ENCODE measurements at places on chromosomes 2 and 18. TPM values are rescaled to one million over a fixed set of nuclear protein-coding genes. Genes with fewer than 3 reads are reported as not detected.

- H3K27me3 ChIP-seq = no peaks in the 10 kb centered on the region
- no peaks in the 10 kb centered on the region for H3K36me3 ChIP-seq
- peaks cover 14% of the 10 kb centered on the region for H3K4me1 ChIP-seq
- no peak overlapping the region for H3K27ac ChIP-seq
- DNase-seq = no peak
- no peak overlapping the region for H3K4me3 ChIP-seq
Observed at GRCh38 chr2:19774805-19775176, 127.0 kb downstream of the TTC32 start.

DNA sequence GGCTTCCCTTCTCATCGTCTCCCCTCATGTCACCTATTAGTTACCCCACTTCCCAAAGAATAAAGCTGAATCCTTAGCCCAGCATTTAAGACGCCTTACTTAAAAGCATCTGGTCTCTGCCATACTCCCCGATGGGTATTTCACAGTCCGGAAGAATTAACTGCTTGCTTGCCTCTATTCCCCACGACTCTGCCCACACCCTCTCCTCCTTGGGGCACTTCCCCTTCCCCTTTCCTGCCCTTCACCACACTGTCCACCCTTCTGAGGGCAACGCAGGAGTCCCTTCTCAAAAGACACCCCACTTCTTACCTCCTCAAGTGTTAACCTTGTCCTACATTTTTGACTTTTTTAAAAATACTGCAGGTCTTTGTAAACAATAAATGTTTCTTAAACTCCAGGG lies 60.1 kb upstream of the RMP24 start:
- no peak overlapping the region for H3K4me3 ChIP-seq
- no peaks in the 10 kb centered on the region for H3K36me3 ChIP-seq
- no peaks in the 10 kb centered on the region for H3K27me3 ChIP-seq
- DNase-seq = no peak
- no peak overlapping the region for H3K27ac ChIP-seq

The CABYR gene
- 0.61 TPM for polyA plus RNA-seq

The IL36A gene
- polyA plus RNA-seq = not detected

GRCh38 chr2:150620855-150621254 lies 133.4 kb upstream of the RND3 start:
- peaks cover 27% of the 10 kb centered on the region for H3K4me1 ChIP-seq
- H3K4me3 ChIP-seq = no peak overlapping the region
- H3K27ac ChIP-seq = peak overlapping the region; percentile 34
- H3K36me3 ChIP-seq = no peaks in the 10 kb centered on the region
- H3K27me3 ChIP-seq = no peaks in the 10 kb centered on the region

- H3K27me3 ChIP-seq = no peaks in the 10 kb centered on the region
- H3K4me1 ChIP-seq = no peaks in the 10 kb centered on the region
- no peaks in the 10 kb centered on the region for H3K36me3 ChIP-seq
Observed at GRCh38 chr2:58350484-58350883, 109.4 kb upstream of the FANCL start.

DNA sequence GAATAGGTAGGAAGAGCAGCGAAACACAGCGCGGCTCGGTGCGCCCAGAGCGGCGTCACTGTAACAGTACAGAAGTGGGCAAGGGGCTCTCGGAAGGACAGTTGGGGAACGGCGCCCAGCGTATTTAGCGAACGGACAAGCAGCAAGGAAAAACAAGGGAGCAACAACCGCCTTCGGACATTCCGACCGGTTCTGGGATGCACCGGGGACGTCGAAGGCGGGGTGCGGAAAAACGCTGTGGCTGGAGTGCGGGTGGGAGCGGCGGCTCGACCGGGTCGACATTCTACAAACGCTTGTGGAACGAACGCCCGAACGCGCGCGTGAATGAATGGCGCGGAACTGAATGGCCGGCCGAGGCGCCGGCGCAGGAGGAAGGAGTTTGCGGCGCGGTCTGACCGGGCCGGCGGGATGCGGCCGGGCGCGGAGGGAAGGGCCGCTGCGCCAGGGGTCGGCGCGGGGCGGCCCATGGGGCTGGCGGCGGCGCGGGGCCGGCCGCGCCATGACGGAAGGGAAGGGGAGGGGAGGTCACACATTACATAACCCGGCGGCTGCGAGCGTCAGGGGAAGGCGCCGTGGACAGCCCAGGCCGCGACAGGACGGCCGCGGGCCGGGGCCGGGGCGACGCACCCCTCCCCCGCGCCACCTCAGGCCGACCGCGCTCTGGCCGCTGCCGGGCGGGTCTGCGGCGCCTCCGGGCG lies 605 bp downstream of the REV1 start:
- peak; percentile 88 for DNase-seq
- H3K27me3 ChIP-seq = no peaks in the 10 kb centered on the region
- peak overlapping the region; percentile 95 for H3K27ac ChIP-seq
- peaks cover 19% of the 10 kb centered on the region for H3K4me1 ChIP-seq
- H3K4me3 ChIP-seq = peak overlapping the region; percentile 93
- H3K36me3 ChIP-seq = no peaks in the 10 kb centered on the region

- H3K27me3 ChIP-seq = no peaks in the 10 kb centered on the region
- H3K4me3 ChIP-seq = no peak overlapping the region
Observed at GRCh38 chr2:109135359-109136197, 6.6 kb downstream of the SH3RF3 start.

The SLC19A3 gene
- polyA plus RNA-seq = 0.40 TPM

GRCh38 chr18:43077510-43078308 lies 37.8 kb downstream of the RIT2 start:
- H3K27me3 ChIP-seq = no peaks in the 10 kb centered on the region
- H3K4me3 ChIP-seq = no peak overlapping the region
- no peaks in the 10 kb centered on the region for H3K36me3 ChIP-seq
- no peak overlapping the region for H3K27ac ChIP-seq
- no peaks in the 10 kb centered on the region for H3K4me1 ChIP-seq

GRCh38 chr2:70140791-70141211 lies 50.0 kb downstream of the C2orf42 start:
- peaks cover 29% of the 10 kb centered on the region for H3K4me1 ChIP-seq
- H3K27me3 ChIP-seq = no peaks in the 10 kb centered on the region
- H3K36me3 ChIP-seq = no peaks in the 10 kb centered on the region

- peaks cover 8% of the 10 kb centered on the region for H3K4me1 ChIP-seq
- no peak overlapping the region for H3K27ac ChIP-seq
- no peaks in the 10 kb centered on the region for H3K36me3 ChIP-seq
- no peaks in the 10 kb centered on the region for H3K27me3 ChIP-seq
- H3K4me3 ChIP-seq = no peak overlapping the region
- DNase-seq = no peak
Observed at GRCh38 chr2:168469281-168469988, 13.4 kb downstream of the CERS6 start.

GRCh38 chr18:54776282-54776977 lies 51.8 kb upstream of the RAB27B start:
- no peaks in the 10 kb centered on the region for H3K4me1 ChIP-seq
- DNase-seq = peak; percentile 48
- no peaks in the 10 kb centered on the region for H3K27me3 ChIP-seq
- no peaks in the 10 kb centered on the region for H3K36me3 ChIP-seq
- H3K27ac ChIP-seq = no peak overlapping the region

- no peak for DNase-seq
- no peak overlapping the region for H3K4me3 ChIP-seq
- no peaks in the 10 kb centered on the region for H3K4me1 ChIP-seq
- no peaks in the 10 kb centered on the region for H3K36me3 ChIP-seq
- H3K27ac ChIP-seq = no peak overlapping the region
Observed at GRCh38 chr2:57291209-57291608, 755.4 kb upstream of the VRK2 start.

DNA sequence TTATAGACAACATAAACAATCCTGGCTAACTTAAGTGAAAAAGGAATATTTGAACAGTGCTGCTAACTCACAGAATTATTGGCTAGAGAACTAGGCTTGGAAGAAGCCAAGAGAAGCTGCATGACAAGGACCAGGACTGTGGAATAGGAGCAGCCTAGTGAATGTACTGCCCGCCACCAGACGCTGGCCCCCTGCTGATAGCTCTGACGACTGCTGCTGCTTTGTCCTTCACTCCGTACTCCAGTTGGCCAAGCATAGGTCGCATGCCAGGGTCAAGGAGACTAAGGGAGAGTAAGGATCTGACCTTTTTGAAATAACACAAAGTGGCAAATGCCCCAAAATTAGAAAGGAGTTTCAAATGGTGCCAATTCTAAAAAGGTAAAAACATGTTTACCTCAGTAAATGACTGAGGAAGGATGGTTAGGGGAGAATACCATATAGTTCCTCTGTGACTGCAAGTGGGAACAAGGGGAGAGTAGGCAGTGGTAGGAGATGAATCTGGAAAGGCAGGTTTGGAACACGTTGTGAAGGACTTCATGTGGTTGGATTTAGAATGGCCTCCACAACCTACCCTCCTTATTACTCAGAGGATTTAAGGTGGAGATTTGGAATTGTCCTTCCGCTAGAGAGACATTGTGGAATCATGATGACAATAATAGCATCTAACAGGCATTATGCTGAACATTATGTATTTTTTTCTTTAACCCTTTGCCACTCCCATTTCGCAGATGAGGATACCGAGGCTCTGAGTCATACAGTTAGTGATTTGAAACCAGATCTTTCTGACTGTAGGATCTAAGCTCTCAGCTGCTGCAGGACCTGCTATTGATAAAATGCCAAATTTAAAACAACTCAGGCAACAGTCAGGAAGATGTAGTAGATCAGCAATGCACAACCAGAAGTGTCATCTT lies 19.5 kb downstream of the STRADB start:
- no peak overlapping the region for H3K27ac ChIP-seq
- H3K27me3 ChIP-seq = no peaks in the 10 kb centered on the region
- peaks cover 83% of the 10 kb centered on the region for H3K36me3 ChIP-seq
- H3K4me3 ChIP-seq = no peak overlapping the region
- no peak for DNase-seq
- peaks cover 4% of the 10 kb centered on the region for H3K4me1 ChIP-seq

The TPO gene
- polyA plus RNA-seq = 7.7 TPM

- H3K27ac ChIP-seq = no peak overlapping the region
- no peak for DNase-seq
- no peaks in the 10 kb centered on the region for H3K4me1 ChIP-seq
- H3K36me3 ChIP-seq = no peaks in the 10 kb centered on the region
- no peaks in the 10 kb centered on the region for H3K27me3 ChIP-seq
- no peak overlapping the region for H3K4me3 ChIP-seq
Observed at GRCh38 chr2:123540291-123540690, 484.8 kb upstream of the CNTNAP5 start.

- peak; percentile 90 for DNase-seq
- peaks cover 48% of the 10 kb centered on the region for H3K4me1 ChIP-seq
- H3K27me3 ChIP-seq = no peaks in the 10 kb centered on the region
Observed at GRCh38 chr2:31233741-31234682, at the start of gene EHD3. Gene EHD3, plus strand, starts transcription at chr2:31234152. Its CDS starts 470 bp downstream, at chr2:31234622.

Data from heart left ventricle (tissue), 16 donors.